GM12864 (cell line): ENCODE measurements at places on chromosomes 12 and 14.

- no peak for DNase-seq
These were observed 119.1 kb downstream of the CACNA1C start for GRCh38 chr12:2171672-2172426.

GRCh38 chr14:60274448-60274847, 25.4 kb downstream of the PPM1A start:
- no peak for DNase-seq

- DNase-seq, result no peak
These were observed 345.0 kb downstream of the LRIG3 start for GRCh38 chr12:58575256-58575655.

- no peak for DNase-seq
These were observed 353.2 kb downstream of the ZFP36L1 start for GRCh38 chr14:68439676-68440075.

DNA sequence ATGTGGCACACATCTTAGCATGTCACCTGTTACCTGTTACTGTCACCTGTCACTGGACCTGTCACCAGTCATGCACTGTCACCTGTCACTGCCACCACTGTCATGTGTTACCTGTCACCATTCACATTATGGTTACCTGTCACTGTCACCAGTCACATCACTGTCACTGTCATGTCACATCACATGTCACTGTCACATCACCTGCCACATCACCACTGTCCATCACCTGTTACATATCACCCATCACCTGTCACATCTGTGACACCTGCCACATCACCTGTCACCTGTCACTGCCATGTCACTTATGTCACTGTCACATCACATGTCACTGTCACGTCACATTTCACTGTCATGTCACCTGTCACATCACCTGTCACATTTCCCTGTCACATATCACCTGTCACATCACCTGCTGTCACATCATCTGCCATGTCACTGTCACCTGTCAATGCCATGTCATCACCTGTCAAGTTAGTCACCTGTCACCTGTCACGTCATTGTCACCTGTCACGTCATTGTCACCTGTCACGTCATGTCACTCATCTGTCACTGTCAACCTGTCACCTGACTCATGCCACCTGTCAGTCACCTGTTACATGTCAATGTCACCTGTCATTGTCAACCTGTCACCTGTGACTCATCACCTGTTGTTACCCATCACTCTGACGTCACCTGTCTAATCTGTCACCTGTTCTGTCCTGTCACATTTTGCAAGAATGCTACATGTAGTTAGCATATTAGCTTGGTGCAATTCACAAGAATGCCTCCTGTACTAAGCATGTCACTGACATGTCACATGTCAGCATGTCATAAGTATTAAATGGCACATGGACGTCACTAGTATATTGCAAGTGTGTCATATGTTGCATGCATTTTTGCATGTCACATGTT, 29.0 kb upstream of the TESC start:
- no peak for DNase-seq

- peak; percentile 70 for DNase-seq
These were observed 1494.7 kb upstream of the TMEM132C start for GRCh38 chr12:126772171-126772864.

DNA sequence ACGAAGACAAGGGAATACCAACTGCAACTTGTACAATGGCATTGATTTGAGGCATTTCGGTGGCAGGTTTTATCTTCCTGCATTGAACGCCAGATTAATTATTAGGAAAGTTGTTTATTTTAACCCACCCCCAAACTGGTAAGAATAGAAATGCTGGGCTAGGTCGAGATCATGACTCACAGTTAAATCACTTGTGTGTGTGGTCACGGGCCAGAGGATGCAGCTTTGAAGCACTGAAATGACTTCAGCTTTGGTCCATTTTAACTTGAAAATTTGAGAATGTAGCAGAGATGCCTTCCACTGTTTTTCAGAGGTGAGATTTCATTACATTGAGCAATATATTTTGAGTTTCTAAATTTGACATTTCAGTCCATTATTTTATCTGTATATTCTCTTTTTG, 23.6 kb upstream of the KCNH3 start:
- no peak for DNase-seq

GRCh38 chr14:91252871-91253794, 8.6 kb upstream of the GPR68 start:
- no peak for DNase-seq

- peak; percentile 90 for DNase-seq
These were observed 4.4 kb downstream of the REM2 start for GRCh38 chr14:22887260-22887989.

DNA sequence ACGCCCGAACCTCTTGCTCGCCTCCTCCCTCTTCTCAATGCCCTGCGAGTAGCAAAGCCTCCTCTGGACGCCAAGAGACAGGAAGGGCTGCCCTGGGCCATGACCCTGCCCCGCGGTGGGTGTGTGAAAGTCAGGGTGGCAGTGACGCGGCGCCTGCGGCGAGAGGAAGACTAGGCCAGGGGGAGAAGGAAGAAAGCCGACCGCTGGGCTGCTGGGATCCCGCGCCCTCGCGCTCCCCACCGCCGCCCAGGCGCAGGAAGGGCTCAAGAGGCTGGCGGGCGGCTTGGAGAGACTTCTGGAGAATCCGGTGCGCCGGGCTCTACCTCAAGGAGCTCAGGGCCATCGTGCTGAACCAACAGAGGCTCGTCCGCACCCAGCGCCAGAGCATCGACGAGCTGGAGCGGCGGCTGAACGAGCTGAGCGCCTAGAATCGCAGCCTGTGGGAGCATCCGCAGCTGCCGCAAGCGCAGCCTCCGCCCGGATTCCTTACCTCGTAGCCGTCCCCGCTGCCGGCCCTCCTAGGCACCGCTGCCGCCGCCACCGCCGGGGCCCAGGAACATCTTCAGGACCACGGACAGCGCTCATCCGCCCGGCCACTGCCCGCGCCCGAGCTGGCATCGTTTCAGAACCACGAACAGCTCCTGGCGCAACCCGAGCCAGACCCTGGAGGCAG, 105.0 kb upstream of the PRB2 start:
- DNase-seq, result no peak

GRCh38 chr12:116204785-116205184, 72.7 kb downstream of the MED13L start:
- DNase-seq, result no peak

DNA sequence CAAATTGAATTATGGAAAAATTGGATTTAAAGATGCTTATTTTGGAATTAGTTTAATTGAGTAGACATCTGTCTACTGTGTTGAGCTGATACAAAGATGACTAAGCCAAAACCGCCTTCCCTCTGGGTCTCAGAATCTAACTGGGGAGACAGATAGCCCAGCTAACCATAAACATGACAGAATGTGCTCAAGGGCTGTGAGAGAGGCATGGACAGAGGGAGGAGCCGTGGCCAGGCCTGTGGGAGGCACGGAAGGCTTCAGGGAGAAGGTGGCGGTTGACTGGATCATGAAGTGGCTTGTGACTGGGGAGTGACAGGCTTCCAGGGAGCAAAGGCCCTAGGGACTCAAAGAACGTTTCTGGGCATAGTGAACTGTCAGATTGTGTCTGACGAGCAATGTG, 74.6 kb downstream of the DACT1 start:
- no peak for DNase-seq

GRCh38 chr14:63268771-63269170, 50.0 kb downstream of the GPHB5 start:
- no peak for DNase-seq

DNA sequence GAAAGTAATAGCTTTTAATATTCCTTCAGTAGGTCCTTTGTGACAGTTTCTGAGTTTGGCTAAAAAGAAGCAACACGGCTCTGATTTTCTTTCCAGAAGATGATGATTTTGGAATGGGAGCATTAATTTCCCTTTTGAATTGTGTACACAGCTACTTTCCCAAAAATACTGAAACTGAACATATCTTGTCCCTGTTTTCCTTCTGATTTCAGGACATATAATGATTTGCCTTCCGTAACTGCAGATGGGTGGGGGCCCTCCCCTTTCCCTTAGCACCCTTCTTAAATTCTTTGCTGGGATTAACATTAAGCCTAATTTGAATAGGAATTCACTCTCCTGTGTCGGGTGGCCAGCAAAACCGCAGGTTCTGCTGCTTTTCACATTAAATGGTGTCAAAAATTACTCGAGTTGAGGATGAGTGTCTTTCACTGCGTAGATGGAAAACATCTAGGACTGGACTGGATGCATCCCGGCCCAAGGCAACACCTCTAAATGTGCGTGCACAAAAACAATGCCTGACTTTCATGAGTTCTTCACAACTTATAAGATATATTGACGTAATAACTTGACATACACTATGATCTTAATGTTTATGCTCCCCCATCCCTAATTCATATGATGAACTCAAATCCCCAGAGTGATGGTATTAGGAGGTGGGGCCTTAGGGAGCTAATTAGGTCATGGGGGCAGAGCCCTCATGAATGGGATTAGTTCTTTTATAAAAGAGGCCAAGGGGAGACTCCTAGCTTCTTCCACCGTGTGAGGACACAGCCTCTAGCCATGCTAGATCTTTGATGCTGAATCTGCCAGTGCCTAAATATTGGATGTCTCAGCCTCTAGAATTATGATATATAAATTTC, 158.1 kb downstream of the AEBP2 start:
- DNase-seq, result no peak

GRCh38 chr12:21939435-21939834, 1.8 kb downstream of the ABCC9 start:
- no peak for DNase-seq

DNA sequence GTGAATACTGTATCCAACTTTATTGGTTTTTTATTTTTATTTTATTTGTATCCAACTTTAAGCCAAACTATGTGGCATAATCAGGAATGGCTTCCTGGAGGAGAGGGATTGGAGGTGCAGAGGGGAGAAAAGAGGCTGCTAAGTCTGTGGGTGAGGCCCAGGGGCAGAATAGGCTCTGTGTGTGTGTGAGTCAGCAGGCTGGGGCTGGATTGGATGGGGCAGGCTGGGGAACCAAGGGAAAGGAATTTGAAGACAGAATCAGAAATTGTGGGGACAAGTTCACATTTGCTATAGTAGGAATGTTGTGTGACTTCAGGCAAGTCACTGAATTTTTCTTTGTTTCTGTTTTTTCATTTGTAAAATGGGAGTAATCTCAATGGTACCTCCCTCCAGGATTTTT, 12.8 kb upstream of the RILPL1 start:
- no peak for DNase-seq

GRCh38 chr12:116922194-116922897, 11.6 kb downstream of the FBXW8 start:
- peak; percentile 65 for DNase-seq

- no peak for DNase-seq
These were observed 41.7 kb downstream of the RIC8B start for GRCh38 chr12:106816231-106816630.

GRCh38 chr12:89231686-89232085, 120.6 kb downstream of the DUSP6 start:
- DNase-seq, result no peak

GRCh38 chr12:113228394-113229028, 7.2 kb downstream of the TPCN1 start:
- no peak for DNase-seq

DNA sequence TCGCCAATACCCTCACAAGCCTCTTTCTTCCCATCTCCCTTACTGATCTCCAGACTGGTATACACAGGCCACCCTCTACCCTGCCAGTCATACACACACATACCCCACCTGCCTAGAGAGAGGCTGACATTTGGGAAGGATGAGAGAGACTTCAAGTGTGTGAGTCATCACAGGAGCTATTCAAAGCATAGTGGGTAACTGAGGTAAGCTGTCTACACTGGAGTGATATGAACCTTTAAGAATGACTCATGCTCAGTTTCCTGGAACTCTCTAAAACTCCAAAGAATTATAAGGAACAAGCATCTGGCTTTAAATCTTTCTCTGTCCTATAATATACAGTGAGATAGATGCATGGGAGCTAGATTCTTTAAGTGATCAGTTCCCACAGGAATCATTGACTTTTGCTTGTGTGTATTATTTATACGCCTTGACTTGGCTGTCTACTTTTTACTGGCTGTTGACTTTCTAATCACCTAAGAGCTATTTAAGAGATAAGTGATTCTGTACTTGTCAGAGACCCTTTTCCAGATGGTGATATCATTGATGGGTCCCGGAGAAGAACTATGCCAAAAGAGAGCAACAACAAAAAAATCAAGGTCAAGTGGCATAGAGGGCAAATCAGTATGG, 5.8 kb downstream of the IGF1 start:
- no peak for DNase-seq

- peak; percentile 2 for DNase-seq
These were observed 34.1 kb downstream of the SCFD1 start for GRCh38 chr14:30656190-30656632.

DNA sequence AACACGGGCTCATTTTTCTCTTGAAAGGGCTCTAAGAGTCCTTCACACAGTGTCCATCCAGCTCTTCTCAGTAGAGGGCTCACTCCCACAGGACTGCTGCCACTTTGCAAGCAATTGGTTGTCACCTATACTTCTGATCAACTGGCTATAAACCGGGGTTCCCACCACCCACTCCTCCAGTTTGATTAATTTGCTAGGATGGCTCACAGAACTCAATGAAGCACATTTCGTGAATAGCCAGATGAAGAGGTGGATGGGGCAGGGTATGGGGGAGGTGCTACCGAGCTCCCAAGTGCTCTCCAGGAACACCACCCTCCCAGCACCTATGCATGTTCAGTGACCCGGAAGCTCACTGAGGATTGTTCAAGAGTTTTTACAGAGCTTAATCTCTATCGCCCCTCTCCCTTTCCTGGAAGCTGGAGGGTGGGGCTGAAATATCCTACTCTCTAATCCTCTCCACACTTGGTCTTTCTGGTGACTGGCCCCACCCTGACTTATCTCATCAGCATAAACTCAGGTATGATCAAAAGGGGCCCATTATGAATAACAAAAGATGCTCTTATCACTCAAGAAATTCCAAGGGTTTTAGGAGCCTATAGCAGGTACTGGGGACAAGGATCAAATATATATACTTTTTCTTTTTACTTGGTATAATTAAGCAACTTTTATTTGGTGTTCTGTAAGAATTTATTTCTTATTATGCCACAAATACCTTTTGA, 13.9 kb upstream of the EGLN3 start:
- no peak for DNase-seq

DNA sequence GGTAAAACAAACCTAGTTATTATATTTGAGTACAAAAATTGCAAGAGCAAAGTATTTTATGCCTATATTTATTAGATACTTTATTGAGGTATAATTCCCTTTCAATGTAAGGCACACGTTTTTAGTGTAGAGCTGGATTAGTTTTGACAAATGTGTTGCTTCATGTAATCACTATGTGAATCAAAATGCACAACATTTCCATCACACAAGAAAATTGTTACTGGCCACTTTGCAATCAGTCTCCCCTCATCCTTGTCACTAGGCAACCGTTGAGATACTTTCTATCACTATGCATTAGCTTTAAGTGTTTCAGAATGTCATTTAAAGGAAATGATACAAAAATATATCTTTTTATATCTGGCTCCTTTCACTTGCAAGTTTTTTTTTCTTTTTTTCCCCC, 531.0 kb downstream of the CCER1 start:
- DNase-seq, result no peak

DNA sequence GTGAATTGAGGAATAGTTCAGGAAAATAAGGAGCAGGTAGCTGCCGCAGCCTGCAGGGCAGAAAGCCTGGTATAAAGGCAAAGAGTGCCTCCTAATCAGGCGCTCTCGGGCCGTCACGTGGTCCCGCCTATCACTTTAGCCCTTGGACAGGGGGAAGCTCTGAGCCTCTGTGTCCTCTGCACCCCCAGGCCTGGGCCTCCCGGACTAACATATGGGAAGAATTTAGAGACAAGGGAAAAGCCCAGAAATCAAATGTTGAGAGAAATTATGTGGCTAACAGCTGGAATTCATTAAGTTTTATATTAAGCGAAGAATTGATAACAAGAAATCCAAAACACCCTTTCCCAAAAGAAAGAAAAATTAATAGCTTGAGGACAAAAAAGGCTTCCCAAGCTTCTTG, 417.7 kb downstream of the ATP23 start:
- no peak for DNase-seq

- DNase-seq, result no peak
These were observed 29.4 kb upstream of the FBRSL1 start for GRCh38 chr12:132460571-132460970.
